Activated CD4-positive, alpha-beta T cell treated with anti-CD3 and anti-CD28 coated beads, Interleukin-2, amount 50 U/mL, for 4 hours (primary cell): ENCODE measurements at places on chromosomes 5 and 9.

DNA sequence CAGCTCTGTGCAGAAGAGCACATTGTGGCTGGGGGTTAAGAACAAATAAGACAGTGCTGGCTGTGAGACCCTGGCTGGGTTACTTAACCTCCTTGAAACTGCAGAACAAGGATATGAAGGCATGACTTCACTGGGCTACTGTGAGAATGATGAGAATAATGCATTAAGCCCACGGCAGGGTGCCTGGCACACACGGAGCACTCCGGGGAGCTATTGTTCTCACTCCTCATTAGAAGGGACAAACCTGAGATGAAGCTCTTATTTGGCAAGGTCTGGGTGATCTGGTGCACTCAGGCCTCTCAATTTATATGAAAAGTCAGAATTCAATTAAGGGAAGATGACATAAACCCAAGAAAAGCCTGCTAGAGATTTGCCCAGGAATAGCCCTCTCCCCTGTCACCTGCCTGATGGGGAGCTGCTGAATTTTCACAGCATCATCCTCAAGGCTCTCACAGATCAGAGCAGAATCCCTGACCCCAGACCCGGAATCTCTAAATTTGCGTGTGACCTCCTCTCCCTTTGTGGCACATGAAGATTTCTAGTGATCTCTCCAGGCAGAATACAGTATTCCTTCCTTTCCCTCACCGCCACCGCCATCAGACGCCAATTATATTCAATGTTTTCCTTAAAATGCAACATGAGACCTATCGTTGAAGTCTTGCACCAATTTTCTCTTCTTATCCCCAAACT, 102.1 kb downstream of the COL23A1 start:
- no peak for DNase-seq

DNA sequence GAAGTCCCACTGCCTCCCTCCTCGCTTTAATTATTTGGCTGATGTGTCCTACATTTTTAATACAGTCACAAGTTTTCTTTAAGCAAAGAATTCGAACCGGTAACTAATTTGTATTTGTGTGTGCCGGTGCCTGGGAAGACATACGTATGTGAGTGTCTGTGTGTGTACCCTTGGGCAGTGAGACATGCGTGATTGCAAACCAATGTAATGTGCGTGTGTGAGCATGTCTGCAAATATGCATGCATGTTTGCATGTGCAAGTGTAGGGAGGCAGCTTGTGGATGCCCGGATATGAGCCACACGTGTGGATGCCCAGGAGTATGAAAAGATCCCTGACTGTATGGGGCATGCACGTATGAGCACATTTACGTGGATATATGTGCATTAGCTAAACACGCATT, 44.4 kb upstream of the NEK6 start:
- DNase-seq, result no peak

- DNase-seq, result no peak
These were observed 29.6 kb upstream of the CXCL14 start for GRCh38 chr5:135608361-135608760.

- DNase-seq, result no peak
These were observed 154.5 kb downstream of the NR3C1 start for GRCh38 chr5:143248822-143249579.

DNA sequence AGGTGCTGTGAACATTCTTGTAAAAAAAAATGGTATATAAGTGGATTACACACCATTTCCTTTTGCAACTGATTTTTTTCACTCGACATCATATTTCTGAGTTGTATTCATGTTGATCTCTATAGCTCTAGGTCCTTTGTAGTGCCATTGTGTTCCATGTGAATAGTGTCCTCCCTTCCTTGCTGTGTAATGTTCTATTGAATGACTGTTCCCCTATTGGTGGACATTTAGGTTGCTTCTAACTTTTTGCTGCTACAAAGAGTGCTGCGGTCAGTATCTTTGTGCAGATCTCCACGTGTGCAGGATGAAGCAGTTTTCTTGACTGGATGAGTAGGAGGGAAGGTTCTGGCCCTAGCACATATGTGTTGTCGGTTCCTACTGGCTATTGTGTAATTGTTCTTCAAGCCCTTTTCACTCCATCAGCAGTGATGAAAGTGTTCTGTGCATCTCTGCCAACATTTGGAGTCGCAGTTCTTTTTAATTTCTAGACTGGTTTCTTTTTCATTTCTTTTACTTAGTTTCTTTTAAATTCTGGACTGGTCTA, 20.2 kb downstream of the DAB2IP start:
- DNase-seq, result no peak

- no peak for DNase-seq
These were observed 298.2 kb upstream of the TAS2R1 start for GRCh38 chr5:9928326-9928725.
